ENCODE measurements at places on chromosomes 16 and 17.
A peak's percentile ranks its signal among the peaks of the same experiment; 100 is the strongest.

DNA sequence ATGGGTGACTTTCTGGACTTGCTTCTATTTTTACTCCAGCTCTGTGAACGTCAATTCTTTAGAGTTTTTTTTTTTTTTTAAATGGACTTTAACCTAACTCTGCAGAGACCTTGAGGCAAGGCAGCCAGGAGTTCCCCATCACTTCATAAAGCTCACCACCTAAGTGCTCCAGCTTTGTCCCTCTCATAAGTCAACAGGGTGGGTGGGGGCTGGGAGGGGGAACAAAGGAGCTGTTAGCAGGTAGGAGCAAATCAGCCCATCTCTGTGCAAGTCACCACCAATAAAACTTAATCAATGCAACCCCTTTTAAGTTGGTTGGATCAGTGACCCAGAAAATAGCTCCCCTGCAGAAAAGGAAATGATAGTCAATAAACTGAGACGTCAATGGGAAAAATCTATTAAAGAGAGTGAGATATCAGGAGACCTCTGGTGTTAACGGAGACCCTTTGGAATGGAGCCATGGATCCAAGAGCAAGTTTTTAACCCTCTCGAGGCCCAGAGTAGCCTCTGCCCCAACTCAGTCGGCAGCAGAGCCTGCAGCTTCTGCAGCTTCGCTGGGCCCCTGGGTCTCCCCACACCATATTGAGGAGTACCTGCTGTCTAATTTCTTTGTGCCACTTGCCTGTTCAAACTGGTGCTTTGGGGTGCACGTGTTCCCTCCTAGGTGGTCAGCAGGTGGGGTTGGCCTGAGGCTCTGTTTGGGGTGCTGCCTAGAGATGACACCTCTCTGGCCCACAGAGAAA is 27.6 kb upstream of the ETV4 start:
- no peak for DNase-seq

GRCh38 chr17:44269535-44270240 is 1.8 kb upstream of the SLC4A1 start:
- DNase-seq, result no peak

- no peak for DNase-seq
Measured at GRCh38 chr17:4893272-4893671, 6.1 kb upstream of the C17orf107 start.

DNA sequence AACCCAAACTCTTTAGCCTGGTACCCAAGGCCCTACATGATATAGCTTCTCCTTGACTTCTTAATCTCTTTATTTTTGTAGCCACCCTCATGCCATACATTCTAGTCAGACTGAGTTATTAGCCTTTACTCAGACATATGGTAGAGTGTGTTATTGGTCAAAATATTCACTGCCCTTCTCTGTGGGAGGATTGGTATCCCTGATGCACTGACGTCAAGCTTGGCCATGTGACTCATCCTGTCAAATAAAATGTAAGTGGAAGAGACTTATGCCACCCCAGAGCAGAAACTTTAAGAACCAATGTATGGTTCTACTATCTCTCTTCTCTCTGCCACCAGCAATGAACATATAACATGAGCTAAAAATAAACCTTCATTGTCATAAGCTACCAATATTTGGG is 12.2 kb upstream of the BEAN1 start:
- peak; percentile 65 for DNase-seq

GRCh38 chr17:47199627-47200324 is 9.4 kb upstream of the MYL4 start:
- DNase-seq, result no peak

Data from ELR (cell line).